ENCODE measurements at places on chromosomes 7 and 10.

DNA sequence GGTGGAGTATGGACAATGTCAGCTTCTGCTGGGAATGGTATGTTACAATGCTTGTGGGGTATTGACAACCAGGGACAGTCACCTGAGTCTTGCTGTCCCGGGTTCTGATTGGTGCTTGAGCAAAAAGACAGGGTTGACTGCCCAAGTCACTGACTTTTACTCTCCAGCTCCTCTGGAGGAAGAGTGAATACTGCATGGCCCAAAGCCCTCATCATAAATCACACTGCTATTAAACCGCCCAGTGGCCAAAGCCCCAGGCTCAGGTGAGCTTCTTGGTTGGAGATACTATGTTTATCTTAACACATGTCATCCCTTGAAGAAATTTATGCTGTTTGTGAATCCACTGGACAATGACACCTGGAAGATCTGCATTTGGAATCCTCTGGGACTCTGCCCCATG, 90.0 kb upstream of the IGFBP3 start:
- no peak for DNase-seq

DNA sequence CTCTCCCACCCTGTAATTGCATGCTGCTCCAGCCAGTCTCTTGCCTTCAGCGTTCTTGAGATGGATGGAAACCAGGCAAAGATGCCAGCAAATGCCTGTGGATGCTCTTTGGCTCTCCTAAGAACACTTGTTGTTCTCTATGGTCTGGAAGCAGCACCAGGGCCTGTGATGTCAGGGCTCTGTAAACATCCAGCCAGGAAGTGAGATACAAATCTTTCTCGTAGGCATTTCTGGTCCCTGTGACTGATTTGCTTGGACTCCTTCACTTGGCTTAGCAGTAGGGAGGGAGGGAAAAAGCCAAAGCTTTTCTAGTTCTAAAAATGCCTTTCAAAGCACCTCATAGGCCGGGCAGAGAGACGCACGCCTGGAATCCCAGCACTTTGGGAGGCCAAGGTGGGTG, 201.3 kb downstream of the REEP3 start:
- no peak for DNase-seq

DNA sequence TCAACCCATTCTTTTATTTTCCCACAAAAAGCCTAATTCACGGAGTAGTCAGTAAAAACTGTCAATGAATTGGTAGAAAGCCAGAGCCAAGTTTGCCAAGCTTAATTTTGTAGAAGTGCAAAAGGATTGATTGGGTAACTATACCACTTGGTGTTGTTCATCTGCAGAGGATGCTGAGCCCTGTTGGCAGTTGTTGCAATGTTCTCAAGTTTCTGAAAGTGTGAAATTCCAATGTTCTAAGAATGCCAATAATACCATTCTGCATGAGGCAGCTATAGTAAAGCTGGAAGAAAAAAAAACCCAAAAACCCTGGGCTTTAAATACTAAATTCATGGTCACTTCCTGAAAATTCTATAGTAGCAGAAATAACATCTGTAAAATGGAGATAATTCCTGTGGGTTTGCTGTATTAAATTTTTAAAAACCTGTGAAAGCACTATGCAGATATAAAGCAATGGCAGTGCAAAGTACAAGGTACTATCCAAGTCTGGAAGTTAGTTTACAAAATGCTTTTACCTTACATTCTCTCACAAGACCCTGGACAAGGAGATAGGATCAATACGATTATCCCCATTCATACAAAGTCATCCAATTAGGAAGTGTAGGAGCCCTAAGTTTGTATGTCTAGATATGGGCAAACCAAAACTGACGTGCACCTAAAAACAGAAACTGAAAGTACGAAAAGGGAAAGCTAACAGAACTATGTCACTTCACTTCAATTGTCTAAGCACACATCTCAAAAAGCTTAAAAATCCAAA, 6.0 kb upstream of the PON1 start:
- DNase-seq = no peak

GRCh38 chr10:36157486-36157885, 515.4 kb upstream of the FZD8 start:
- DNase-seq = no peak

DNA sequence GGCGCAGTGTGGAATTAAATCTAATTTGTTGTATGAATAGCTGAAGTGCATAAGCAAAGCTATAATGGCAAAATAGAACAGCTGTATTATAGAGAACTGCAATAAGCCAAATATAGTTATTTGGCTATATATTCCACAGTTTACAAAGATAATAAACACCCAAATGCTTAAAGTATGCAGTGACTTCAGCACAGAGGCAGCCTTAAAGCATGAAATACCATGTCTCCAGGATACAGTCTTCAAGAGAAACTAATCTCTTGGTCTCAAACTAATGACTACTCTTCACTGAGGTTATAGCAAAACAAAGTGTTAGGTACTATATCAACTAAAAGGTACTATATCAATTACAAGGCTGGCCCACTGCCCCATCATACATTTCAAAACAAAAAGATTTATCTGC, 48.0 kb downstream of the NT5C2 start:
- DNase-seq = no peak

DNA sequence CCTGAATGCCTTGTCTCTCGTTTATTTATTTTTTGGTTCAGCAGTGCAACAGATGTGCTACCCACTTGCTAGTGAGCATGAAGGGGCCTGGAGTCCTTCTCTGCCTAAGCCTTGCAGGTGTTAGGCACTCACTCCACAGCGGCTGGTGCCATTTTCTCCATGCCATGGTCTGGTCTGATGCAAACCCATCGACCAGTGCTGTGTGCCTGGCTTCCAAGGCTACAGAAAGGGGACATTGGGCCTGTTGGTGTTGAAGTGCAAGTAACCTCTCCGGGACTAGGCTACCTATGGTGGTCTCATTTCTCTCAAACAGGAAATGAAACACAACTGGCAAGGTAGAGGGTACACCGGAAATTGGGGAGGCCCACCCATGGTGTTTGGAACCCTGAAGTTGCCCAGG, 198.1 kb downstream of the ADARB2 start:
- DNase-seq = no peak

DNA sequence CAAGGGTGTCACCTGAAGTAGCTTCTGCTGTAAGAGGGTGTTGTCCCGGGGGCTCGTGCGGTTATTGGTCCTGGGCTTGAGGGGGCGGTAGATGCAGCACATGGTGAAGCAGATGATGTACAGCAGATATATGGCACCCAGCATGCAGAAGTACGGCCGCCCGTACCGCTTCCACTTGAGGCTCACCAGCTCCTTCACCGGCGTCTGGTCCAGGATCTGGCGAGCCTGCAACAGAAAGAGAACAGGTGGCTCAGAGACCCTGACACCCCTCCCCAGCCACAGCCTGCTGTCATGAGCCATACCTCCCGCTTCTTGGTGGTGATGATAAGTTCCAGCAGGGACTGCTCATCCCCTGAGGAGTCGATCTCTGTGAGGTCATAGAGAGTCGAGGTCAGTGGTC, 10.1 kb downstream of the TRPV6 start:
- DNase-seq = no peak

DNA sequence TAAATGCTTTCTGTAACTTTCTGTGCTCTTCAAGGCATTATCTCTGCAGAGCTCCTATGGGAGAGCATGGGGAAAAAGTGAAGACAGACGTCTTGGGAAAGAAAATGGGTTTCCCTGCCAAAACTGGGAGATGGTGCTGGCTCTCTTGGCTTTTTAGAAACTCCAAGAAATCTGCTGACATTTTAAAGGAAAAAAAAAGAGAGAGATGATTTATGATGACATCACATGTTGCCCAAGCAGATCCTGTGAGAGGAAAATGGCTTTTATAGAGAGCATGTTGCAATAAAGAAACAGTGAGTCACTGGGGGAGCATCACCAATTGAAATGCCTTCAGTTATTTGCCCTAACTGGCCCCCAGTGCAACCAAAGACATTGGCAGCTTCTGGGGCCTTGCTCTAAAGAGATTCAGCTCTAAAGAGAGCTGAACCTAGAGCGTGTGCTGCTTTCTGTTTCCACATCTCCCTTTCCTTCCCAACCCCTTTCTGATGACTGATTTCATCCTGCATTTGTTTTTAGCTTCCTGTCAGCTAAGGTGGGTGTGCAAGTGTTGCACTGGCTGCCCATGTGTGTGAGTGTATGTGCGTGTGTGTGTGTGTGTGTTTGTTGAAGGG, 37.7 kb downstream of the LRMDA start:
- no peak for DNase-seq

GRCh38 chr10:68861253-68861652, 33.9 kb downstream of the STOX1 start:
- DNase-seq = no peak

Data from stimulated activated CD8-positive, alpha-beta memory T cell treated with anti-CD3 and anti-CD28 coated beads, Interleukin-7, amount 100 ng/mL, for 48 hours (primary cell).